Effector memory CD8-positive, alpha-beta T cell (primary cell): ENCODE measurements at places on chromosomes 7 and 10.
A peak's percentile ranks its signal among the peaks of the same experiment; 100 is the strongest.

DNA sequence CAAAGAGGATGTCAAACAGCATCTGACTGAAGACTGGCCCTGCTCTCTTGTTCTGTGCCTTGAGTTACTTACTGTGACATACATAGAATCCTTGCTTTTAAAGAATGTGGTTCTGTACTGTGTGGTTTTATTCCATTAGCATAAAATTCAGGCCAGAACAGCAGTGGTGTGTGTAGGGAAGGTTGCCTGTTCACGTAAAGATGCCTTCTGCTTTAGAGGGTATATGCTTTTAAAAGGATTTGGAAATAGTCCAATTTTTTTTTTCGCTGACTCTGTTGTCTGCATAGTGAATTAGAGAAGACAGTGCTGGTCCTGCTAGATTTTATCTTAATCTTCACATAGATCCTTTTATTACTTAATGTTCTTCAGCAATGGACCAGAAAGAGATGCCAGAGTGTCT lies 470.8 kb upstream of the SEMA3A start:
- H3K4me3 ChIP-seq, result no peak overlapping the region
- H3K36me3 ChIP-seq, result no peaks in the 10 kb centered on the region
- DNase-seq, result no peak
- H3K27me3 ChIP-seq, result no peaks in the 10 kb centered on the region

- no peak overlapping the region for H3K27ac ChIP-seq
- no peaks in the 10 kb centered on the region for H3K27me3 ChIP-seq
- DNase-seq, result no peak
- peaks cover 22% of the 10 kb centered on the region for H3K4me1 ChIP-seq
- H3K4me3 ChIP-seq, result no peak overlapping the region
Observed at GRCh38 chr7:43872406-43873110, 3.2 kb upstream of the MRPS24 start.

DNA sequence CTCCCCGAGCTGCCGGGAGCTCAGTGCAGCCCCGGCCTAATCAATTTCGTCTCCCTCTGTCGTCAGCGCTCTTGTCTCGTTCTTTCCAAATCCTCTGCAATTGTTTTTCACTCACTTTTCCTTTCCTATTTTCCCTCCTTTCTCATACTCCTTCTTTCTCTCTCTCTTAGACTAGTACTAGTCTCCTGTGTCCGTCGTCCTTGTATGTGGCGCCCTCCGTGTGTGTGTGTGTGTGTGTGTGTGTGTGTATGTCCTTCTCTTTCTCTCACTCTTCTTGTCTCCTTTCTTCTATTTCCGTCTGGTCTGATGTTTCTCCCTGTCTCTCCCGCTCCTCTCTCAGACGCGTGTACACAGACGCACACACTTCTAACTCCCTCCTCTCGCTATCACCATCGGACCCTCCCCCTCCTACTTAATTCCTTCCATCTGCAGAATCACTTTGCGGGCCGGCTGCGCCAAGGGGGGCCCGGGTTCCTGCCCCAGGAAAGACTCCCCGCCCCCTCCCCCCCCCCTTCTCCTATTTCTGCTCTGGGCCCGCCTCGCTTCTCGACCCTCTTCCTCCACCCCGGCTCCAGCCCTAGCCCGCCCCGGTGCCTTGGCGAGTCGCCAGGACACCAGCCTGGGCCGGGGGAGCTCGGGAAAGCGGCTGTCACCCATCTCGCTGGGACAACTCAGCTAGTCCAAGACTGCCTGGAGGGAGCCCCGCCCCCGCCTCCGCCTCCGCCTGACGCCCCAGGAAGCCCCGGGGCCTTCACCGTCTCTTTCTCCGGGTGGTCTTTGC lies 743 bp upstream of the ZCCHC24 start:
- peak overlapping the region; percentile 69 for H3K27ac ChIP-seq
- H3K27me3 ChIP-seq, result no peaks in the 10 kb centered on the region
- H3K4me3 ChIP-seq, result peak overlapping the region; percentile 52
- peaks cover 17% of the 10 kb centered on the region for H3K36me3 ChIP-seq
- peak; percentile 18 for DNase-seq

- H3K27me3 ChIP-seq, result no peaks in the 10 kb centered on the region
- H3K36me3 ChIP-seq, result no peaks in the 10 kb centered on the region
- no peaks in the 10 kb centered on the region for H3K4me1 ChIP-seq
Observed at GRCh38 chr7:91103363-91103762, 160.9 kb upstream of the FZD1 start.

DNA sequence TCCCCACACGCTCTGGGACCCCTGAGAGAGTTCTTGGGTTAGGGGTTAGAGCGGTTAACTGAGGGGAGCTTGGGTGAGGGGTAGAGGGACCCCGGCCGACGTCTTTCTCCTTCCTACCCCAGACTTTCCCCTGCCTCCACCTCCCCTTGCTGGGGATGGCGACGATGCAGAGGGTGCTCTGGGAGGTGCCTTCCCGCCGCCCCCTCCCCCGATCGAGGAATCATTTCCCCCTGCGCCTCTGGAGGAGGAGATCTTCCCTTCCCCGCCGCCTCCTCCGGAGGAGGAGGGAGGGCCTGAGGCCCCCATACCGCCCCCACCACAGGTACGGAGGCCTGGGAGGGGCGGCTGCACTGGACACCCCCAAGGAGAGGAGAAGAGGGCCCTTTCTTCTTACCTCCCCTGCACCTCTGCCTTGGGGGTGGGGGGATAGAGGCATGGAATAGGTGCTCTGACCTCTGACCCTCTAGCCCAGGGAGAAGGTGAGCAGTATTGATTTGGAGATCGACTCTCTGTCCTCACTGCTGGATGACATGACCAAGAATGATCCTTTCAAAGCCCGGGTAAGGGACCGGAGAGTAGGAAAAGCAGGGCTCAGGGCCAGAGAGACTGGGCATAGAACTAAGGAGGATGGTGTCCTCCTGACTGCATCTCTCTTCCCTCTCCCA lies 1.1 kb downstream of the ZYX start:
- H3K36me3 ChIP-seq, result peaks cover 11% of the 10 kb centered on the region
- H3K4me3 ChIP-seq, result no peak overlapping the region
- H3K27ac ChIP-seq, result peak overlapping the region; percentile 66
- peaks cover 30% of the 10 kb centered on the region for H3K4me1 ChIP-seq
- no peak for DNase-seq
- H3K27me3 ChIP-seq, result no peaks in the 10 kb centered on the region

DNA sequence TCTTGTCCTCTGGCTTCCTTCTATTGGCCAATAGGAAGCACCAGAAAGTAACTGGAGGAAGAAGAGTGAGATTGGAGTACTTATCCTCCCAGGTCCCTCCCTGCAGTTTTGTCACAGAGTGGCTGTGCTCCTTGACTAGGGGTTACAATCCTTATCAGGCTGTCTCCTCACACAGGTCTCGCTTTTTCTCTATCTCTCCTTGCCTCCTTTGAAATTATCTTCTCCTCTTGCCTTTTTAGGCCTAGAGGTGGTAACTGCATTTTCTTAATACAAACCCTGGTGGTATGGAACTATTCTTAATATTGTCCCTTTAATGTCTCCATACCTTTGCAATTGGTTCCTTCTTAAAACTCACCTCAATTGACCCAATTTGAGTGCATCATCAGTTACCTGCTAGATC lies 2.7 kb downstream of the PRSS37 start:
- H3K4me1 ChIP-seq, result no peaks in the 10 kb centered on the region
- H3K27ac ChIP-seq, result no peak overlapping the region
- no peak for DNase-seq
- H3K27me3 ChIP-seq, result no peaks in the 10 kb centered on the region
- no peak overlapping the region for H3K4me3 ChIP-seq
- H3K36me3 ChIP-seq, result no peaks in the 10 kb centered on the region

DNA sequence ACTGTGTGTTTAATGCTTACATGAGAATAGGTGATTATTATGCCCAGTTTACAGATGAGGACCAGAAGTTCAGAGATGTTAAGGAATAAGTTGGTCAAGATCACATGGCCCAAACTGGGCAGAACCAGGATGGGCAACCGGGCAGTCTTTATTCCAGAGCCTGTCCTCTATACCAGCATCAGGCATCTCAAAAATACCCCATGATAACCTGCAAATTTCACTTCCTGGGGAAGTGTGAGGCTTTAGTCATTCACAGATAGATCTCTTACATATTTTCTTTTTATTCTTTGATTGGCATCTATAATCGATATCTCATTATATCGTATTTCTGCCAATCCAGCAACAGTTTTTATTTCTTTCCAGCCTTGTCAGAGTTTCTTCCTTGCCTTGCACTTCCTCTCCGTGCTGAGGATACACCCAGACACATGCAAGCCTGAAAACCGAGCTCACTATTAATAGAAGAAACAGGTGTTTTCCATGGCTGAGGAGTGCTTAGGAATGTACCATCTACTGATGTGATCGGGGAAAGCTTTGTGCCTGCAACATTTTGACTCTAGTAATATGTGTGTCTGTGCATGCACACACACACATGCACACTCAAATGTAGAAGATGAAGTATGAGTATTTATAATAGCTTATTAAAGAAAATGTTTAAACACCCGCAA lies 82.4 kb downstream of the CREM start:
- DNase-seq, result no peak
- H3K27ac ChIP-seq, result peak overlapping the region; percentile 89
- H3K4me3 ChIP-seq, result peak overlapping the region; percentile 62

- H3K27me3 ChIP-seq, result peaks cover 18% of the 10 kb centered on the region
- no peak overlapping the region for H3K27ac ChIP-seq
- H3K4me1 ChIP-seq, result peaks cover 4% of the 10 kb centered on the region
- H3K4me3 ChIP-seq, result no peak overlapping the region
- no peaks in the 10 kb centered on the region for H3K36me3 ChIP-seq
Observed at GRCh38 chr7:17123020-17123419, 175.4 kb upstream of the AHR start.

DNA sequence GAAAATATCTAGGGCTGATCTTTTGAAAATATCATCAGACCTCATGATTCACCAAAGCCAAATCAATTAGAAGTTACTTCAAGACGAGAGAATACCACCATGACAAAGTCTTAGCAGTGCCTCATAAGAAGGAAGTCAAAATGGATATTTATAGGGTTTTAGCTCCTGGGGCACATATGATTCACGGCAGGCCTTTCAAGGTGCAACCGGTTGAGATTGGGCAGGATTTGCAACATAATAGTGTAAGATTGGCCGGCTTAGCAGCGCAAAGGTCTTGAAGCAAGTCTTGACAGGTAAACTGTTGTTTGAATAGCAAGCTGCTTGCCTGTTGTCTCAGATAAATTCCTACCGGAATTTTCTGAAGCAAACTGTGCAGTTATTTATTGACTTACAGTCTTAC lies 17.5 kb downstream of the ADRB1 start:
- H3K27ac ChIP-seq, result no peak overlapping the region
- no peaks in the 10 kb centered on the region for H3K36me3 ChIP-seq
- no peak for DNase-seq
- H3K4me1 ChIP-seq, result no peaks in the 10 kb centered on the region
- no peak overlapping the region for H3K4me3 ChIP-seq

DNA sequence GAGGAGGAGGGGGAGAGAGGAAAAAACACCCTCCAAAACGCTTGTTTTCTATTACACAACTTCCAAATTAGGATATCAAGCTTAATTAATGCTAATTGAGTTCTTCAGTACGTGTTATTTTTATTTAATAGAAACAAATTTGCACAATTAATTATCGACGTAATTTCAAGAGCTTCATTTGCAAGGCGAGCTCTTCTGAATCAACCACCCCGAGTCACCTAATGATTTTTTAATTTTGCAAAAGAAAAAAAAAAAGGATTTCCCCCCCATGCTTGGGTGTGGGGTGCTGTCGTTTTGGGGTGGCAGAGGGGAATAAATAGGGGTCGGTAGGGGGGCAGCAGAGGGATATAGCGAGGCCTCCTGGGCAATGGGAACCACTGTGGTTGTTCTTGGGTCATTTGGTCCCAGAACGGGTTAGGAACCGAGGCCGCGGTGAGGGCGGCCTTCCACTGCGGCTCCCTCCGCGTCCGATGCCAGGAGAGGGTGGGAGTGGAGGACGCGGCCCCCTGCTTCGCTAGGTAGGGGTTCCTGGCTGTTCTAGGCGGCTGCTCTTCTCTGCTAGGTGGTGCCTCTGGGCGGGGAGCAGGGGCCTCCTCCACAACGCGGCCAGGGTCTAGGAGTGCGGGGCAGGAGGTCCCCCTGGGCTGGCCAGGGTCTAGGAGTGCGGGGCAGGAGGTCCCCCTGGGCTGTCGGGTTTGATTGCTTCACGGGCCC lies 7.3 kb downstream of the UNCX start:
- H3K4me1 ChIP-seq, result peaks cover 2% of the 10 kb centered on the region
- DNase-seq, result no peak
- H3K27me3 ChIP-seq, result peaks cover 55% of the 10 kb centered on the region
- no peak overlapping the region for H3K27ac ChIP-seq
- H3K4me3 ChIP-seq, result no peak overlapping the region
- peaks cover 36% of the 10 kb centered on the region for H3K36me3 ChIP-seq

DNA sequence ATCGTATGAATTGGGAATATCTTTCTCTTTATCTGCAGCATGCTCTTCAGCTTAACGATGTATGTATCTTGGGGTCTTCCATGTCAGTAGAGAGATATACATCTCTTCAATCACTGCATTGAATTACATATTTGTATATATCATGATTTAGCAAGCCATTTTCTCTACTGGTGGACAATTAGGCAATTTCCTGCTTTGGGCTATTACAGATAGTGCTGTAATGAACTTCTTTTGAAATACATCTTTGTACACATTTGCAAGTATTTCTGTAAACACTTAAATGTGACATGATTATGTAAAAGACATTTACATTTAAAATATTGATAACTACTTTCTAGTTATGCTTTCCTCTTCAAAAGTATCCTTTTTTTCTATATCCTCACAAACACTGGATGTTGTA lies 199.0 kb downstream of the PPP1R9A start:
- no peaks in the 10 kb centered on the region for H3K36me3 ChIP-seq
- H3K4me1 ChIP-seq, result no peaks in the 10 kb centered on the region
- no peak for DNase-seq

DNA sequence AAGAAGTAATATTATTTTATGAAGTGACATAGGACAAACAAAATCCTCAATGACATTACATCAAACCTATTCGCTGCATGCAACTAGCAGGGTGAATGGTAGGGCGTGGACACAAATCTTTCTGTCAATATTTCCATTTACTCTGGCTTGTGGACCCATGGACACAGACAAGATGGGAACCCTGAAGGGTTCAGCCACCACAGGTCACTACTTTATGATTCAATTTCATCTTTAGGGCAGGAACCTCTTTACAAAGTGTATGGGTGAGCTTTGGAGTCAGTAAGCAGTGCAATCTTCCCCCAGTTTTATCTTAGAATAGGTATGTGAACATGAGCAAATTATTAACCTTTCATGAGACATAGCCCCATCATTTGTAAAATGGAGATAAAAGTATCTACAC lies 982.4 kb upstream of the LRRTM3 start:
- no peak for DNase-seq
- H3K4me1 ChIP-seq, result no peaks in the 10 kb centered on the region
- H3K27ac ChIP-seq, result no peak overlapping the region
- no peak overlapping the region for H3K4me3 ChIP-seq

- peak overlapping the region; percentile 75 for H3K27ac ChIP-seq
- peak overlapping the region; percentile 27 for H3K4me3 ChIP-seq
- DNase-seq, result no peak
- peaks cover 68% of the 10 kb centered on the region for H3K4me1 ChIP-seq
- no peaks in the 10 kb centered on the region for H3K27me3 ChIP-seq
Observed at GRCh38 chr7:77353407-77353721, 62.8 kb downstream of the GSAP start.

GRCh38 chr7:26603631-26604030 lies 260.8 kb downstream of the SKAP2 start:
- H3K27ac ChIP-seq, result no peak overlapping the region
- H3K27me3 ChIP-seq, result peaks cover 30% of the 10 kb centered on the region
- H3K4me1 ChIP-seq, result no peaks in the 10 kb centered on the region
- H3K4me3 ChIP-seq, result no peak overlapping the region
- DNase-seq, result no peak

GRCh38 chr10:6182454-6183098 lies 20.2 kb upstream of the PFKFB3 start:
- H3K4me3 ChIP-seq, result no peak overlapping the region
- no peak for DNase-seq
- H3K27me3 ChIP-seq, result no peaks in the 10 kb centered on the region
- peaks cover 6% of the 10 kb centered on the region for H3K4me1 ChIP-seq
- peaks cover 4% of the 10 kb centered on the region for H3K36me3 ChIP-seq
- no peak overlapping the region for H3K27ac ChIP-seq
